Motor neuron (in vitro differentiated cells): ENCODE measurements at places on chromosomes 12 and 14. TPM values are rescaled to one million over a fixed set of nuclear protein-coding genes. Genes with fewer than 3 reads are reported as not detected.

DNA sequence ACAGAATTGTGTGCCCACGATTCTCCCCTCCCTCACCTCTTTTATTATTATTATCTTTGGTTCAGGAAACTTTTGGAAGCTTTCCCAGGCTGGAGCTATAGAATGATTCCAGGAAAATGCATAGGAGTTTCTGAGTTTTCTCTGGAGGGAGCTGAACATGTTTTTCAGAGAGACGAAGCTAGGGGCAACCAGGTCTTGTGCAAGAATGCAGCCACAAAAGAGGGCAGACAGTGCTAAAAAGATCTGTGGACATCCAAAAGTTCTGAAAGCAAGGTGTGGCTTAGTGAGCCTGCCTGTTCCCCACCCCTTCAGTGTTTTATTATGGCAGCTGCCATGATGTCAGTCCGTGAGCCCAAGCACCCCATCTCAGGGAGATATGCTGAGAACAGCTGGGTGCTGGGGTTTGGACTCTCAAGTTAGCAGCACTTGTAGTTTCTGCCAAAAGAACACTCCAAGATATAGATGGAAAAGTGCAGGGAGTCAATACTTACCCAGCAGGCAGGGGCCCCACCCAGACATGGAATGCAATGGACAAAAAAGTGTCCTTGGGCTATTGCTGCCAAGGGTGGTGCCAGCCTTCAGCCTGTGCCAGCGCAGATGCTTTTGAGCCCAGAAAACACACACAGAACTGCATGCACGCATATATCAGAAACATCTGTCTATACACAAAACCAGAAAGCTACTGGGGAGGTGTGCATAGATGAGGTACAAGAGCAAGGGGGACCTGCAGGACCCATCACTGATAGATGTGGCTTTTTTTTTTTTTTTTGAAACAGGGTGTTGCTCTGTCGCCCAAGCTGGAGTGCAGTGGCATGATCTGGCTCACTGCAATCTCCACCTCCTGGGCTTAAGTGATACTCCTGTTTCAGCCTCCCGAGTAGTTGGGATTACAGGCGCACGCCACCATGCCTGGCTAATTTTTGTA lies 17.0 kb upstream of the IRF2BPL start:
- ATAC-seq, result no peak

- ATAC-seq, result no peak
Observed at GRCh38 chr12:26524862-26525465, 308.0 kb downstream of the ITPR2 start.

DNA sequence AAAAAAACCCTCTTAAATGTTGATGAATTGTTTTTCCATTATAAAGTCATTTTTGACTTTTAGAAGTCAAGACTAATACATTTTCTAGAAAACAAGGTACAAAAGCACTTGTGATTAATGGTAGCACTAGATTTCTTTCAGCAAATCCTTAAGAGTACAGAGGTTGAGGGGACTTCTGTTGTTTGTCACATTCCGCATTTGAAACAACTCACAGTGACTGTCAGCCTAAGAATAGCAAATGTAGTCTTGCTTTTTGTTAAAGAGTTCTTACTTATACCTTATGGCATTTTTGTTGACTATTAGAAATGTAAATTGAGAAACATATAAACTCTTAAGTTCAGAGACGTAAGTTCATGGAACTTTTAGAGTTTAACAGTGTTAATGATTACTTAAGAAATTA lies 16.4 kb downstream of the YARS2 start:
- no peak for ATAC-seq

Gene GPR65
- total RNA-seq, result 0.50 TPM in 1 of 2 replicates, not detected in the other

- ATAC-seq, result no peak
Observed at GRCh38 chr14:79064214-79064613, 894.0 kb downstream of the NRXN3 start.

DNA sequence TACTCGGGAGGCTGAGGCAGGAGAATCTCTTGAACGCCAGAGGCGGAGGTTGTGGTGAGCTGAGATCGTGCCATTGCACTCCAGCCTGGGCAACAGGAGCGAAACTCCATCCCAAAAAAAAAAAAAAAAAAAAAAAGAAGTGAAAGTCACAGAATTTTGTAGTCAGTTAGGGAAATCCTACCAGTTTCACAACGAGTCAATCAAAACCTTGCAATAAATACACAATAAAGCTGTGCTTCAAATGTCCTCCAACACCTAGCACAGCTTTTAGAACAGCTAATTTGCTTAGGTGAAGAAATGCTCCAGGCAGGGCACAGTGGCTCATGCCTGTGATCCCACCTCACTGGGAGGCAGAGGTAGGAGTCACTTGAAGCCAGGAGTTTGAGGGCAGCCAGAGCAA lies 112.8 kb upstream of the ATF7IP start:
- no peak for ATAC-seq

Gene MAP3K9
- total RNA-seq, result 10.8 and 12.2 TPM in 2 replicates

- no peak for ATAC-seq
Observed at GRCh38 chr14:95495076-95495475, 21.4 kb downstream of the SYNE3 start.

- peak; percentile 99 for ATAC-seq
Observed at GRCh38 chr14:95483309-95484165, 32.9 kb downstream of the SYNE3 start.

Gene GNB3
- total RNA-seq, result 7.4 and 7.7 TPM in 2 replicates

DNA sequence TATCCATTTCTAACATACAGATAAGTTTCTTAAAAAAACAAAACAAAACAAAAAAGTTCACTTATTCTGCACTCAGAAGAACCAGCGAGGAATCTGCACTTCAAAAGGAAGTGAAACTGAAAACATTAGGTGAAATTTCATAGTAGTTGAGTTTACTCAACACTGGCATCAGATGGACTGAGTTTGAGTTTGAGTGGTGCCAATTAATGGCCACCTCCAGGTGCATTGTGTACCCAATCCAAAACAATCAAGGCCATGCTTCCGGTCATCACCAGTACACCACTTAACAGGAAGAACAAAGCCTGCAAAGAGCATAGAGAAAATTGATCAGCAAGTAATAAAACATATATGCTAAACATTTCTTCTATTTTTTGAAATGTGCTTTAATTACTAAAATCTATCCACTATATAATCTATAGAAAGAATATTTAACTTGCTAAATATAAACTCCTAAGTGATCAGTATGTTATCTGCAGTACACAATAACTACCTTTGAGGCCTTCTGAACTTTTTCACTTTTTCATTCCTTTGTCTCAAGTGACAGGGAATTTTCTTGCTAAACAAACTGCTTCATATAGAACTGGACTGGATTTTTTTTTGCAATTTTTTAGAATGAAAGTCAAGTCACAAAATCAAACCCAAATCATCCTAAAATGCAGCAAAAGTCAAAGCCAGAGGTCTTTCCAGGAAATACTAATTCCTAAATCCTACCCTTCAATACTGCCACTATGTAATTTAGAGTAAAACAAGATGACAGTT lies 11.5 kb downstream of the SLC38A2 start:
- ATAC-seq, result no peak

Gene TEX52
- total RNA-seq, result not detected in 2 replicates

Gene C12orf50
- 0.30 TPM in 1 of 2 replicates, not detected in the other for total RNA-seq

DNA sequence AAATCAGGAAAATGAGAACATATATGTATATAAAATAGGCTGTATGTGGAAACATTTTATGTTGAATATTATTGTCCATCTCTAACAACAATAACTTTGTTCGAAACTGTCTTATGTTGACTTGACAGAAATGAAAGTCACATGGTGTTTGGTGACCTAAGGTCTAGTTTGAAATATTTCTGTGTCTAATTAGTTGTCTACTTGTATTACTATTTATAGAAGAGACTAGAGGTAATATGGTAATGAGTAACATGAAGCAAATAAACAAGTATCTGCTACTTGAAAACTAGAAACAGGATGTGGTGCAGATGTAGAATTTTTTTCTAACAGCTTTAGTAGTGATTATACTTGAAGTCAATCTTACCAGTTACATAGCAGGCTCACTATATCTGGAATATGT lies 3.9 kb downstream of the GPHN start:
- no peak for ATAC-seq

DNA sequence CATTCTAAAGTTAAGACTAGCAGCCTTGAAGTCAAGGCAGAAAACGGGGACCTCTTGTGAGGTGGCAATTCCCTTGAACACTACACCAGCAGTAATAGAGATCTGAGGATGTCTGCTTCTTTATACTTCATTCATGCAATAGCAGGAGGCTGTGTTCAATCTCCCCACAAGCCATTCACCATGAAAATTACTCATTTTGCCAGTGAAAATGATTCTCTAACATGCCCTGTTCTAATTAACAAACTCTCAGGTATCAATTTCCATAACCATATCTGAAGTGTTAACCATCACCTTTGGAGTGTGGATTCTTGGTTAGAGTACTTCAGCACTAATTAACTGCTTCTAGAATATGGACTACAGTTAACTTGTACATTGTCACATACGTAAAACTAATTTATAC lies 3.4 kb upstream of the GLIPR1 start:
- ATAC-seq, result no peak

- peak; percentile 7 for ATAC-seq
Observed at GRCh38 chr14:67620217-67620785, 581 bp downstream of the ARG2 start.

- no peak for ATAC-seq
Observed at GRCh38 chr14:58637040-58637390, 747 bp upstream of the DACT1 start.

DNA sequence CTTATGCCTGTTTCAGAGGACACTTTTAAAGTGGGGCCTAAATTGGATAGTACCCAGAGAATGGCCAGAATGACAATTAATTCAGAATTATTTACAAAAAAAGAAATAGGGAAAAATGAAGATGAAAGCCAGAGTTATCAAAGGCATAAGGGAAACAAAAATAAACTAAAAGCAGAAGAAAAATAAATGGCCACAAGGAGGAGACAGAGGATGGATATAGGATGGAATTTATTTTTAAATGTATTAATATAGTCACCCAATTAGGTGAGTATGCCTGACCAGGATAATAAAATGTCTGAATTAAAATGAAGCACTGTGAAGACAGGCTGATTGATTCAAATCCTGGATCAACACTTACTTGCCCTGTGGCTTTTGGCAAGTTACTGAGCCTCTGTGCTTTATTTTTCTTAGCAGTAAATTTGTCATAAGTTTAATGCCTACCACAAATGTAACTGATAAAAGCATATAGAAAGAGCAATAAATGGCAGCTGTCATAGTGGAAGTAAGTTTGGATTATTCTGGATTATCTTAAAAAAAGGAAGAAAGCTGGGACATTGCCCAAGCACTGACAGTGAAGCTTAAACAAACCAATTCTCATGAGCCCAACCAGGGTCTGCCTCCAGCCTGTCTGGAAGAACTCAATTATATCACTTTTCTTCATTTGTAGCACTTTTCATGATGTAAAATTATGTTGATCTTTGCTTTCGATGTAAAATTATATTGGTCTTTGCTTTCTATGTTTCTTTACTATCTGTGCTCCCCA lies 3.5 kb downstream of the CLEC9A start:
- ATAC-seq, result peak; percentile 36

- peak; percentile 67 for ATAC-seq
Observed at GRCh38 chr14:31884776-31885379, 192.2 kb upstream of the ARHGAP5 start.

GRCh38 chr14:54627540-54628363 lies 60.8 kb downstream of the SAMD4A start:
- peak; percentile 63 for ATAC-seq

DNA sequence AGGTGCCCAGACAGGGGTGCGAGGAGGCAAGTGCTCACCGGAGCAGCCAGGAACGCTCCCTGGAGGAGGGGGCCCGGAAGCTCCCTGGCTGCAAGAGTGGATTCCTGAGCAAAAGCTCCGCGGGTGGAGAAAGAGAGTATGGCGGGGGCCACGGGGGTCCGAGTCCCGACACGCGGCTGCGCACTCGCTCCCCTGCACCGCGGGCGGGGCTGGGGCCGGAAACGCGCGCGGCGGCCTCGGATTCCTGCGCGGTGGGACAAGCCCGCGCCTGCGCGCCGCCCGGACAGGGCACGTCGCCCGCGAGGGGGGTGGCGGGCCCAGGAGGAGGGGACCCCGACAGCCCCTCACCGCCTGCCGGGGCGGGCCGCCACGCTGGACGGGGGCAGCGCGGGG lies 27.8 kb upstream of the GPR132 start:
- peak; percentile 19 for ATAC-seq

DNA sequence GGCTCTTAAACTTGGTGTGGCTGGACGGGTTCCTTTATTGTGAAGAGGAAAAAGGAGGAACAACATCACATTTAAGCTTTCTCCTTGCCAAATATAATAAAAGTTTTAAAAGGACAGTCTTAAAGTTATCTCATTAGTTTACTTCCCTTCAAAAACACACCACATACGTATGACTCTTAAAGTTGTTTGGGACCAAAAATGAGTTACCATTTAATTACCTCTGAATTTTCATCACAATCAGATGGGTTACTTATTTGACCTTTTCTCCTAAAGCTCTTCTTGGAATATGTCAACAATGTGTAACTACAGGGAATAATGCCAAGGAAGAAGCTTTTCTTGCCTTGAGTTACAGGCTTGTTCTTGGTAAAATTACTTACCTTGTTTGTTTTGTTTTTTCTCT lies 16.4 kb downstream of the RAB21 start:
- ATAC-seq, result no peak

- no peak for ATAC-seq
Observed at GRCh38 chr14:49962621-49963020, 69.7 kb downstream of the ARF6 start.
